IMR-90 (cell line): ENCODE measurements at places on chromosomes 6 and 20. TPM values are rescaled to one million over a fixed set of nuclear protein-coding genes. Genes with fewer than 3 reads are reported as not detected.

DNA sequence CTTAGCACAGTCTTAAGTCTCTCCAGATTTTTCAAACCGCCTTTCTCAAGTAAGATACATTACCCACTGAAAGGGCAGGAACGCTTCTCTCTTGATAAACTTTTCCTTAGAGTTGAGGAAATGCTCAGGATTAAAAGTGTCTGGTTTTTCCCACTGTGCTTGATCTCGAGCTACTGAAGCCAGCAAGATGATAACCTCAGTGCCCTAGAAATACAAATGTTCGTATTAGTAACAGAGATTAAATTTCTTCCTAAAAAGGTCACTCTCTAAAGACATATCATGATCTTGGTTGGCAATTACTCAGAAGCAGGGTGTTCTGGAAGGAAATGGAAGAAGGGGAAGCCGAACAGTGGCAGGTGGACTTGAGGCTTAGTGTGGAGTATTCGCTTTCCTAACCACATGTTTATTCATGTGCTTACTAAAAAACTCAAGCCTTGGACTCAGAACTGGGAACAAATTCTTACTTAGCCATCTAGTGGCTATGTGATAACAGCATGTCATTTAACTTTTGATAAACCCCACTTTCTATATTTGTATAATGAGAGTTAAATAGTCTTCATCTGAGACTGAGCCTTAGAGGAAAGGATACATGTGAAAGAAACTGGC, 20.1 kb downstream of the C6orf141 start:
- DNase-seq: peak; percentile 1

GRCh38 chr20:10322073-10323012, 103.7 kb downstream of the SNAP25 start:
- no peak for DNase-seq

DNA sequence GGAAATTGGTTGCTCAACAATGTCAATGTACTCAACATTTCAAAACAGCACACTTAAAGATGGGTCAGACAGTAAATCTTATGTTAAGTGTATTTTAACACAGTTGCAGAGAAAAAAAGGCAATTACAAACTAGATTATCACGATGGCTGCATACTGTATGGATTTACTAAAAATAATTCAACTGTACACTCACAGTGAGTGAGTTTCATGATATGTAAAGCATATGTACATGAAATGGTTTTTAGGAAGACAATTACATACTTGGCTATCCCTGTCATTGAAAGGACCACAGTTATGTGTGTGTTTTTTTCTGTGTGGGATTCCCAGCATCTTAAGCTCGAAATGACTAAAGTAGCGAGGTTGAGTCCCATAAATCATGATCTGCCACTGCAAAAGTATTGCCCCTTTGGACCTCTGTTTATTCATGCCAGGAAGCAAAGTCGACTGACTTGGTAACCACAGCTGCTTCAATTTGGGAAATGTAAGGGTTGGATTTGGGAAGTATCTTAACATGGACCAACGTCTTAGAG, 5.5 kb upstream of the SALL4 start:
- peak; percentile 45 for DNase-seq

HDGFL1 gene
- not detected in 2 replicates for polyA plus RNA-seq

WFDC12 gene
- polyA plus RNA-seq: not detected in 2 replicates

PDYN gene
- not detected in 2 replicates for polyA plus RNA-seq

- DNase-seq: no peak
Observed at GRCh38 chr6:148770408-148771211, 23.8 kb downstream of the UST start.

GRCh38 chr6:165118736-165119135, 190.7 kb downstream of the C6orf118 start:
- no peak for DNase-seq

DNA sequence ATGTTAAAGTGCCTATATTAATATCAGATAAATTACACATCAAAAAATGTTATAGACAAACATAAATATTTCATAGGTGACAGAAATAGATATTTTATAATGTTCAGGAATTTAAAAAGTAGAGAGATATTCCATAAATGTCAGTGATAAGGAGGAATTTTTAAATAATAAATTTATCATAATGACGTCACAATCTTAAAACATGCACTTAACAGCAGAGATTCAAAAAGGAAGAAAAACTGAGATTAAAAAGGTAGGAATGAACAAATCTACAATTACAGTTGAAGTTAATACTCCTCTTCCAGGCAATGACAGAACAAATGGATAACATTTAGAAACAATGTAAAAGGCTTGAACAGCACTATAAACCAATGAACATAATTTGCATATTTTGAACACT, 345.4 kb upstream of the NOX3 start:
- DNase-seq: no peak

DNA sequence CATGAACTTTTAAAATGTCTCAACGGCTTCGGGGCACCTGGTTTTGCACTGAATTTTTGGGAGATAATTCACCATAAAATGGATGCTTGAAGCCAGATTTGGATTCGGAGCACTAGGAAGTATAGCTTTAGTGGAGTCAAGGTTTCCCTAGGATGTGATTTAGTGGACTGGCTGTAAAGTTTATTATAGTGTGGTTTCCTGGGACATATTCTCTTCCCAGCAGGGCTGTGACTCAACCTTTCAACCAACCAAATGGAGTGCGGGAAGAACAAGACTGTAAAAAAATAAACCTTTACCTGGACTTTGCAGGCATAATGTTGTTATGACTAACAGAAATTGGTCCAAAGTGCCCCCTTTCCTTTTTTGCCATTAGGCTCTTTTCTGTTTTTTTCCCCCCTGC, 327.4 kb upstream of the MAN1A1 start:
- DNase-seq: peak; percentile 4

DNA sequence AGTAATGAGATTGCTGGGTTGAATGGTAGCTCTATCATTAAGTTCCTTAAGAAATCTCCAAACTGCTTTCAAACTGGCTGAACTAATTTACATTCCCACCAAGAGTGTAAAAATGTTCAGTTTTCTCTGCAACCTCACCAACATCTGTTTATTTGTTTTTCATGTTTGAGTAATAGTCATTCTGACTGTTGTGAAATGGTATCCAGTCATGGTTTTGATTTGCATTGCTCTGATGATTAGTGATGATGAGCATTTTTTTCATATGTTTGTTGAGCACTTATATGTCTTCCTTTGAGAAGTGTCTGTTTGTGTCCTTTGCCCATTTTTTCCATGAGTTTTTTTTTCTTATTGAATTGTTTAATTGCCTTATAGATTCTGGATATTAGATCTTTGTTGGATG, 24.9 kb downstream of the DEFB125 start:
- no peak for DNase-seq

GRCh38 chr6:42520786-42521607, 42.8 kb upstream of the UBR2 start:
- DNase-seq: peak; percentile 80

- peak; percentile 89 for DNase-seq
Observed at GRCh38 chr6:154962753-154963152, 32.4 kb upstream of the TIAM2 start.

DNA sequence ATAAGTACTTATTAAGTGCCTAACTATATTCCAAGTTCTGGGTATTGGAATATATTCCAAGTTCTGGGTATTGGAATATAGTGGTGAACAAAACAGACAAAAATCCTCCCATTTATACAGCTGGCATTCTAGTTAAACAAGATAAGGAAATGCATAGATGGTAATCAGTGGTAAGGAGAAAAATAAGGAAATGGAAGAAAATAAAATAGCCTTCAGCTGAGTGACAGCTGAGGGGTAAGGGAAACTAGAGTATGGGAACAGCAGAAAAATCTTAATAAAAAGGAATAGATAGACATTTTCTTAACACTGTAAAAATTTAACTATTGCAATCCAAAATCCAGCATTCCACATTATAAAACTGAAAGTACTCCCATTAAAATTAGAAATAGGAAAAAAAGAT, 17.2 kb upstream of the WFDC10A start:
- no peak for DNase-seq

GRCh38 chr6:14792118-14792955, 453.5 kb upstream of the JARID2 start:
- no peak for DNase-seq

LY6G6C gene
- polyA plus RNA-seq: not detected in 2 replicates

DNA sequence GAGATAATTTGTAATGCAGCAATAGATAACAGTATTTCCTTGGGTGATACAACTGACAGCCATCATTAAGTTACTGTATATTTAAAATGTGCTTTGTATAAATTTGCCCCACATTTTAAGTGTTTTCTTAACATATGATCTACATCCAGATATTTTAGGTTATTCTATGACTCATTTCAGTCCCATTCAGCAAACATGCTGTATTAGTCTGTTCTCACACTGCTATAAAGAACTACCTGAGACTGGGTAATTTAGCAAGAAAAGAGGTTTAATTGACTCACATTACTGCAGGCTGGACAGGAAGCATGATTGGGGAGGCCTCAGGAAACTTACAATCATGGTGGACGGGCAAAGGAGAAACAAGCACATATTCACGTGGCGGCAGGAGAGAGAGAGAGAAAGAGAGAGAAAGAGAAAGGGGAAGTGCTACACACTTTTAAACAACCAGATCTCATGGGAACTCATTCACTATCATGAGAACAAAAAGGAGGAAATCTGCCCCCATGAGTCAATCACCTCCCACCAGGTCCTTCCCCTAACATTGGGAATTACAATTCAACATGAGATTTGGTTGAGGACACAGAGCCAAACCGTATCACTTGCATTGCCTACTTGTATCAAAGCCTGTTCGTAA, 9.6 kb upstream of the CHD6 start:
- DNase-seq: no peak

POLR3F gene
- polyA plus RNA-seq: 4.7 and 7.2 TPM in 2 replicates

DNA sequence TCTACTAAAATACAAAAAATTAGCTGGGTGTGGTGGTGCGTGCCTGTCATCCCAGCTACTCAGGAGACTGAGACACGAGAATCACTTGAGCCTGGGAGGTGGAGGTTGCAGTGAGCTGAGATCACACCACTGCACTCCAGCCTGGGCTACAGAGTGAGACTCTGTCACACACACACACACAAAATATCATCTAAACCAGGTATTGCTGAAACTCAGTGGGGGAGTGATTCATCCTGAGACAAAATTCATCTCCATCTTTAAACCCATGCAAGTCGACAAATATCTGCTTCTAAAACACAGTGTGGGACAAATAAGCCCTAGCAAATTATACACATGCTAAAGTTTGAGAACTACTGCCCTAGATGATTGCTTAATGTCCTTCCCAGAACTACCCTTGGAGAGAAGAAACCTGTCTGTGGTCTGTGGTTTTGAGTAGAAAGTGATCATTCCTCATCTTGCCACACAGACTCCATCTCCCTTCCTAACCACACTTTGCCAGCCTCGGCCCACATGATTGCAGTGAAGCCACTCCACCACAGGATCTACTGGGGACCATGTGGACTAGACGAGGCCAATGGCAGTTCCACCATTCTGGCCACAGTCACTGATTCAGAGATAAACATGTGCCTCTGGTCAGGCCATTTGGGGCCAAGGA, 130.3 kb downstream of the OPRM1 start:
- DNase-seq: no peak

DNA sequence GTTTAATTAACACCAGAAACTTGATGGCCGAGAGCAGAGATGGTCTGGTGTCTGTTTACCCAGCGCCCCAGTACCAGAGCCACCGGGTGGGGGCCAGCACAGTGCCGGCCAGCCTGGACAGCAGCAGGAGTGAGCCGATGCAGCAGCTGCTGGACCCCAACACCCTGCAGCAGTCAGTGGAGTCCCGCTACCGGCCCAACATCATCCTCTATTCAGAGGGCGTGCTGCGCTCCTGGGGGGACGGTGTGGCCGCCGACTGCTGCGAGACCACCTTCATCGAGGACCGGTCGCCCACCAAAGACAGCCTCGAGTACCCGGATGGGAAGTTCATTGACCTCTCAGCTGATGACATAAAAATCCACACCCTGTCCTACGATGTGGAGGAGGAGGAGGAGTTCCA, 73.7 kb downstream of the SYNDIG1 start:
- no peak for DNase-seq

LGSN gene
- not detected in 2 replicates for polyA plus RNA-seq

MAPK13 gene
- 2.8 and 2.9 TPM in 2 replicates for polyA plus RNA-seq

DNA sequence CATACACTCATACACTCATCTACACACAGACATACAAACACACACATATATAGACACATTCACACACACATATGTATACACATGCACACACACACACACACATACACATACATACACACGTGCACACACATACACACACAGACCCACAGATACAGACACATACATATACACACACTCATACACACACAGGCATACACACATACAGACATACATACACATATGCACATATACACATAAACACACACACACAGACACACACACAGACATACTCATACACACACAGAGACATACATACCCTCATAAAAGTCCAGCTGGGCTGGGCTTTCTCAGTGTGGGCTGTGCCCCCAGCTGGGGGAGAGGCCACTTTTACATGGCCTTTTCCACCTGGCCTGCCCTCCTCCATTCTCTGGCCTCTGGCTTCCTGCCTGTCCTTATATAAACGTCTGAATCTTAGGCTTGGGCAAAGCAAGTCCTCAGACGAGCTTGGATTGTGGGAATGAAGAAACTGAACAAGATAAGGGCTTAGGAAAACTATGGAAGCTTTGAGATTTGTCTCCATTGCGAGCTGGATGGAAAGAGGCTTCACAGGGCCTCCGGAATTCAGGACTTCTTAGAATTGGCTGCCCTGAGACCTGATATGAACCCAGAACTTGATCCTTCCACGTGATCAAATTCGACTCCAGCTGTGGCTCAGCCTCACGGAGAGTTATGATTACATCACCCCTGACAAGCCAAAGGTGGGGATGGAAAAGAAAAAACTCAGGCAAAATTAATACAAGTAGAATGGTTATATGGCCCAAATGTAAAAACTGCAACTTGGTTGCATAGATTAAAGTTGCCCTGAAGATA, 22.5 kb upstream of the CST3 start:
- DNase-seq: peak; percentile 43

- no peak for DNase-seq
Observed at GRCh38 chr6:105831311-105832097, 254.6 kb upstream of the PRDM1 start.

GRCh38 chr6:23681743-23682142, 444.3 kb upstream of the NRSN1 start:
- no peak for DNase-seq

- peak; percentile 5 for DNase-seq
Observed at GRCh38 chr6:17601386-17601703, 1.2 kb downstream of the FAM8A1 start.

GRCh38 chr6:76831299-76831698, 632.0 kb downstream of the HTR1B start:
- DNase-seq: no peak

DNA sequence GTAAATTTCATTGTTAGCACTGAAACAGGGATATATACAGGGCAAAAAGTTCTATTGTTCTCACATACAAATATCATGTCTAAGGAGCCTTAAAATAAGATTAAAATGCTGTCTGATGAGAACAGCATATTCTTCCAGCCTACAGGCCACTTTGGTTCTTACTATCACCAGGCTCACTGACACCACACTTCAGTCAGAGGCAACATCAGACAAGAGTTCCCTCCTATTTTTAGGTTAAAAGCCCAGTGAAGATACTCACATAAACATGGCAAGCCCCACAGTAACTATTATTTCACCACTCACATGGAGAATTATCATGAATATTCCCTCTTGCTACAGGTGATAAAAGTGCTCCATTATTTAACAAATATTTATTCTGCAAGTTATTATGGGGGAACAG, 175.8 kb downstream of the ISM1 start:
- DNase-seq: no peak

PERP gene
- polyA plus RNA-seq: 21.2 and 21.4 TPM in 2 replicates
